ENCODE measurements at places on chromosomes 2 and 18.

DNA sequence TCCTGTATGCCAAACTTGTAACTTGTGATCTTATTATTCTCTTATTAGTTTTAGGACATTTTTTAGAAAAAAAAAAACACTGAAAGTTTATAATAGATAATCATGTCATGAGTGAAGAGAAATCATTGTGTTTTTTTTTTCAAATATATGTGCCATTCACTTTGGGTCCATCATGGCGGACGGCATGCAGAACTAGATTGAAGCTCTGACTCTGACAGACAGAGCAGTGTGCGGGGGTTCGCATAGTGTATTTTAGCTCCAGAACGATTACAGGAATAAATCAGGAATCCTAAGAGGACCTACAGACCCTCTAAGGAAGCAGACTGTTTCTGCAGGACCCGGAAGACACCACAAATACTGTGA lies 484.4 kb upstream of the REG3G start:
- no peak for DNase-seq

- DNase-seq, result no peak
Observed at GRCh38 chr2:216661051-216661450, 27.8 kb downstream of the IGFBP2 start.

DNA sequence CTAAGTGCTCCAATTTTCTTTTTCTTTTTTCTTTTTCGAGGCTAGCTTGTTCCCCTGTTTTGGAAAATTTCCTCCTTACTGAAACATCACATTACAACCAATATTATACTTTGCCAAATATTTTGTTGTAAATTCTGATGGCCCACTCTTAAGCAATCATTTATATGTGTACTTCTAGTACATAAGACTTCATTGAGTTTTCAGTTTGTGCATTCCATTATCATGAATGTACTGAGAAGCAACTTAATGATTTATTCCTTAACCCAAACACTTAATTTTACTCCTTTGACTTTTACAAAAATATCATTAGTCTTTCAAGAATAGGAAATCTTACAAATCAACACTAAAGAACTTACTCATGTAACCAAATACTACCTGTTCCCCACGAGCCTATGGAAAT lies 242.4 kb downstream of the ARHGAP15 start:
- no peak for DNase-seq

- no peak for DNase-seq
Observed at GRCh38 chr2:223365158-223365679, 236.9 kb downstream of the SCG2 start.

DNA sequence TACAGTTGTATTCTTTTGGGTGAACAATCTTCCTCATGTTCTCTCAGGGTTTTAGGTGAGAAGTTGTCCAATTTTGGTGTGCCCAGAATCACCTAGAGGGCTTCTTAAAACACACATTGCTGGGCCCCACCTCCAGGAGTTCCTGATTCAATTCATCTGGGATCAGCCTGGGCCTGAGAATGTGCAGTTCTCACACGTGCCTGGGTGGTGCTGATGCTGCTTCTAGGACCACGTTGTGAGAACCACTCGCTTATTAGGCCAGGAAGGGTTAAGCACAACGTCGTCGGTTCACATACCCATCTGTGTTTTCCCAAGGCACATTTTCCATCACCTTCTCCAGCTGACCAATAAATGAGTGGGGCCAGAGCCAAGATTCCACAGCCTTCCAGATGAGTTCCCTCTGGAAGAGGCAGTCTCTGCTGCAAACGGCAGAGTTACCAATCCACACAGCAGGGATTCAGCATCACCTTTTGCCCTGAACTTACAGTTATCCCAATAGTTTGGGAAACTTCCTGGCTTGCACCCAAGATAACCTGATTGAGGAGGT lies 277.7 kb upstream of the HNRNPA3 start:
- DNase-seq, result no peak

GRCh38 chr2:121017396-121017795 lies 267.6 kb downstream of the TFCP2L1 start:
- no peak for DNase-seq

- no peak for DNase-seq
Observed at GRCh38 chr2:178632729-178633128, 152.5 kb downstream of the PLEKHA3 start.

DNA sequence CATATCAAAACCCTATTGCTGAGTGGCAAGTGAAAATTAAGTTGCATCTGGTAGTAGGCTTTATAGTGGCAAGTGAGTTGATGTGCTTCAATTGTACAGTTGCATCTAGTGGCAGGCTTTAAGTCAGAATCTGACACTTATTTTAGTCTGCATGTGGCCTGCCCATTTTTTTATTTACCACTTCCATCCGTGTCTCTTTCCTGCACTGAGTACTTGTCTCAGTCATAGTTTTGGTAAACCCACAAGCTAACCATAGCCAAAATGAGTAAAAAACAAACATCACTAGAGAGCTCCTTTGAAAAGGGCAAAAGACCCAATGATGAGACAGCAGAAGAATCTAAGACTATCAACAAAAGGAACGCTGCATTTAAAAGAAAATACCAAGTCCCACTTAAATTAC lies 96.0 kb upstream of the CRACDL start:
- no peak for DNase-seq

GRCh38 chr2:149902081-149902480 lies 314.5 kb upstream of the MMADHC start:
- DNase-seq, result no peak

GRCh38 chr2:217918308-217919024 lies 84.3 kb downstream of the TNS1 start:
- DNase-seq, result no peak

- no peak for DNase-seq
Observed at GRCh38 chr18:55763298-55763697, 175.3 kb upstream of the TCF4 start.

DNA sequence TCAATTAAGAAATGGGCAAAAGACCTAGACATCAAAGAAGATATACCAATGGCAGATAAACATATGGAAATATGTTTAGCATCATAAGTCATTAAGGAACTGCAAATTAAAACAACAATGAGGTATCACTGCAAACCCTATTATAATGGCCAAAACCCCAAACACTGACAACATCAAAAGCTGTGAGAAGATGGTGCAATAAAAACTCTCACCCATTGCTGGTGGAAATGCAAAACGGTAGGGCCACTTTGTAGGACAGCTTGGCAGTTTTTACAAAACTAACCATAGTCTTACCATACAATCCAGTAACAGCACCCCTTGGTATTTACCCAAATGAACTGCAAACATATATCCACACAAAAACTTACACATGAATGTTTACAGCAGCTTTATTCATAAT lies 213.1 kb downstream of the UBE2E3 start:
- no peak for DNase-seq

- DNase-seq, result no peak
Observed at GRCh38 chr2:165060411-165060810, 105.1 kb upstream of the SLC38A11 start.

DNA sequence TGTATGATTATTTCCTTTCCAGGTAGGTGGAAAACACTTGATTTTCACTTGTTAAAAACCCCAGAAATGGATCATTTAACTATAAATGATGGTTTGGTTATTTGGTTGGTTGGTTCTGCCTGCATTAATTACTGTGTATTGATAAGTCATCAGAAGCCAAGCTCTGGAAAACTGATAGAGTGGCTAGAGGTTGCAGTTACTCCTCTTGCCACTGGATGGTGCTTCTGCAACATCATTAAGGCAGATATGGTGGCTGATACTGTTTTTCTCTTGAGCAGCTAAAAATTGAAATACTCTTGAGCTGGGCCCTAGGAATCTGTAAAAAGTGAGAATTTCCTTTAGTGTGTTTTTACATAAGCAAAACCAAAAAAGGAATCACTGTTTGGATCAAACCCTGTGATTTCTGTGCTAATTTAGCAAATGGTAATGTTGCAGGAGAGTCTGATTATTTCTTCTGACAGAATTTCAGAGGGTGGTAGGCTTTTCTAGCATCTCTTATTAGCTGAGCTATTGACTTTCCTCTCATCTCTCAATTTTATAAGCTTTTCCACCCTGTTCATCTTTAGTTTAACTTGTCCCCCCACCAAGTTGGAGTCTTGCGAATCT lies 54.3 kb downstream of the RAB10 start:
- DNase-seq, result no peak

GRCh38 chr2:127701651-127702394 lies 526 bp downstream of the SFT2D3 start:
- peak; percentile 62 for DNase-seq

DNA sequence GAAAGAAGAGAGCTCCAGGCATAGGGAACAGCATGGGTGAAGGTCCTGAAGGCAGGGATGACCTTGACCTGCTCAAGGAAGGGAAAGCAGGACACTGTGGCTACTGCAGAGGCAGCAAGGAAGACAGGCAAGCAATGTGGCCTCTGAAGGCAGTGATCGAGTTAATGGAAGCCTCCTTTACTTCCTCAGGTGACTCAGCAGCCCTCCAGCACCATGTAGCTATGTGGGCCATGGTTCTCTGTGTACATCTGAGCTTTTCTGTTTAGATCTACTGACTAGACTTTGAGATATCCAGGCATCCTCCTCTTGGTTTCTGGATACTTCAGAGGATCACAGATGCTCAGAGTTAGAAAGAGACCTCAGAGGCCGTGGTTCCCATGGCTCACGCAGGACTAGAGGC lies 107.3 kb upstream of the PID1 start:
- no peak for DNase-seq

- no peak for DNase-seq
Observed at GRCh38 chr2:205706769-205707381, 24.6 kb downstream of the NRP2 start.

DNA sequence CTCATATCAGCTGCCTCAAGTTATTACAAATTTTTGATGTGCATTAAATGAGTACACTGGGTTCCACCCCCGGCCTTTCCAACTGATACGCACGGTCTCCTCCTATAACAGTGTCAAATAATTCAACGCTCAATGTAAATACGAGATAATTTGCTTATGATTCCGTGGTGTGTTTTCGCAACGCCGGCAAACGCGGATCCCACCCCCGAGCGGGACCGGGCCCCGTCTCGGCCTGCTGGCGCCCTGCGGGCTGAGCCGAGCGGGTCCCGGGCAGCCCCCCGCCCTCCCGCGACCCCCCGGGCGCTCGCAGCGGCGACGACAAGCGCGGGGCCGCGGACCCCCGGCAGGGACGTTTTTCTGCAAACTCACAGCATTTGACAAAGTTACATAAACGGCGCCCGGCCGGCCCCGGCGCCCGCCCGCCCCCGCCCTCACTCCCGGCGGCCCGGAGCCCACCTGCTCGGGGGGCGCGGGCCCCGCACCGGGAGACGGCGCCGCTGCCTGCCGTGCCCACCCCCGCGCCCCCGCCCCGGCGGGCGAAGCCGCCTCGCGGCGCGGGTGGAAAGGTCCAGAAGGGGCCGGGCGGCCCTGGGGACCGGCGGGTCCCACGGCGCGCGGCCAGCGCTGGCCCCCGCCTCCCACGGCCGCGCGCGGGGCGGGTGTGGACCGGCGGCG lies 762 bp downstream of the HDAC4 start:
- DNase-seq, result no peak

- DNase-seq, result no peak
Observed at GRCh38 chr2:147013696-147014392, 831.0 kb upstream of the ACVR2A start.

DNA sequence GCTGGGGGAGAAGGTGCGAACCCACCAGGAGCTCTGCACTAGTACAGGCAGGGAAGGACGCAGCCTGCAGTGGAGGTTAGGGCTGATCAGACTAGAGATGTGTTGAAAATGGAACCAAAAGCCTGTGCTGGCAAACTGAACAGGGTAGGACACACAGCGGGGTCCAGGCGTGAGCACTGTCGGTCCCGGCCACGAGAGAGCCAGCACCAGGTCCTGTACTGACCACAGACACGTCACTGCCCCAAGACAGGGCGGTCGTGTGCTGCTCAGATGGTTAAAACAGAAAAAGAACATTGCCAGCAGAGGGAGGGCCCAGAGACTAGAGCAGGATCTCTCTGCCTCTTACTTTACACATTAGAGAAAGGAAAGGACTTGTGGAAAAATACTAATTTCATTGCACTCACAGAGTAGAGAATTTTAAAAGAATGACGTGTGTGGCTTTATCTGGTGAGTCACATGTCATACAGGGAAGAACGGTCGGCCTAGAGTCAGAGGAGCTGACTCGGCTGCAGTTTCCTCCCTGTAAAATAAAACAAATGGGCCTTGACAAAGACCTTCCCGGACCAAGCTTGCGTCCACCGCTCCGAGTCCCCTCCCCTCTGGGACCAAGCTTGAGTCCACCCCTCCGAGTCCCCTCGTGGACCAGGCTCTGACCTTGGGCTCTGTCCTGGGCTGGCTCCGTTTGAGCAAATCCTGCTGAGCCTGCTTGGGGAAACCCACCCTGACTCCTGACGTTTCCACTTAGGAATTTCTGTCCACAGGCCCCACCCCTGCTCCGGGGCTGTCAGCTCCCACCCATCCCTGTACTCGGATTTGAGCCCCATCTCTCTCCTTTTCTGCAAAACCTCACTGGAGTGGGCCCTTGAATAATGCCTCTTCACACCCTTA lies 16.7 kb upstream of the ADI1 start:
- DNase-seq, result no peak

- DNase-seq, result no peak
Observed at GRCh38 chr2:191246820-191247380, 1.7 kb downstream of the MYO1B start.

- no peak for DNase-seq
Observed at GRCh38 chr2:72113847-72114692, 33.6 kb downstream of the CYP26B1 start.

DNA sequence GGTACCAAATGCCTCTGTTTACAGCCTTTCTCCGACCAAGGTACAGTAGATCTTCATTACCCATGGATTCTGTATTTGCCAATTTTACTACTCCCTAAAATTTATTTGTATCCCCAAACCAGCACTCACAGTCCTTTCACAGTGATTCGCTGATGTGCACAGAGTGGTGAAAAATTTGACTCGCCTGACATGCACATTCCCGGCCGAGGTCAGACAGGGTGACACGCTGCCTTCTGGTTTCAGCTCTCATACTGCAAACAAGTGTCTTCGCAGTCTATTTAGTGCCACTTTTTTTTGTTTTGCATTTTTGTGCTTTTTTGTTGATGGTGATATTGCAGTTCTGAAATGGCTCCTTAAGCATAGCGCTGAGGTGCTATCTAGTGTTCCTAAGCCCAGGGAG lies 71.0 kb downstream of the MAPK4 start:
- no peak for DNase-seq

- DNase-seq, result no peak
Observed at GRCh38 chr2:210756855-210757254, 200.5 kb downstream of the CPS1 start.

- DNase-seq, result no peak
Observed at GRCh38 chr2:196335221-196335634, 163.8 kb upstream of the STK17B start.

Data from stimulated activated CD8-positive, alpha-beta memory T cell treated with anti-CD3 and anti-CD28 coated beads, Interleukin-4, amount 100 ng/mL, for 1 hour (primary cell).